HEK293T (cell line): ENCODE measurements at places on chromosomes 13 and 19.
A peak's percentile ranks its signal among the peaks of the same experiment; 100 is the strongest.

- no peak for DNase-seq
Observed at GRCh38 chr19:10189616-10190015, 5.1 kb downstream of the DNMT1 start.

DNA sequence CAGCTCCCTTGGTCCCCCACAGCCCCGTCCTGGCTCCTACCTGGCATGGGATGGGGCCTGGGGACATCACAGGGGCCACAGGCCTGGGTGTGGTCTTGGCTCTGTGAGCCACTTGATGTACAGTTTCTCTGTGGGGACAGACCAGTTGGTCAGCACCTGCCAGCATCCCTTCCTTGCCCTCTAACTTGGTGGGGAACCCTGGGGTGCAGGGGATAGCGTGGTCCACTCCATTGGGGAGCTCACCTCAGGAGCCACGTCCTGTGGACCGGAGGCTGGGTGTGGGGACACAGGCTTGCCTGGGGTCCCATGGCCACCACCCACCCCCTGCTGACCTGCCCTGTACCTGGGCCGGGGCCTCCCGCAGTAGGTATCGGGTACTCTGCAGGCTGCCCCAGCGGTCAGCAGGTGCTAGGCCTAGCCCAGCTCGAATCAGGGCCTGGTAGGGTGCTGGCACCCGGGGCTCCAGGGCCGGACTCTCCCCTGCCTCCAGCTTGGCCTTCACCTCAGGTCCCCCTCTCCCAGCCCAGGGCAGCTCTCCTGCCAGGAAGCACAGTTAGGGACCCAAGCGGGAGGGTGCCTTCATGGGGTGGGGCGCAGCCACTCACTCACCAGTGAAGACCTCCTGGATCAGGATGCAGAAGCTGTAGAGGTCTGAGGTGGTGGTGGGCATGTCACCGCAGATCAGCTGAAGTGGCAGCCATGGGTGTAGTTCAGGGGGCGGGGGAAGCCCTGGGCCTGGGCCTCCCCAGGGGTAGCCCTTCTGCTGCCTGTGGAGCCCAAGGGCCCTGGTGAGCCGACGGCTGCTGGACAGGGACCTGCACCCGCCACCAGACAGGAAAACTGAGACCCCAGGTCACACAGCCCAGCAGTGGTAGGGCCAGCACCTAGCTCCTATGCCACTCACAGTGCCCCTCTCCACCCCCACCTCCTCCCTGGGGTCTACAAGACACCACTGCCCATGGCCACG lies 14.9 kb downstream of the ARHGAP33 start:
- DNase-seq, result no peak

DNA sequence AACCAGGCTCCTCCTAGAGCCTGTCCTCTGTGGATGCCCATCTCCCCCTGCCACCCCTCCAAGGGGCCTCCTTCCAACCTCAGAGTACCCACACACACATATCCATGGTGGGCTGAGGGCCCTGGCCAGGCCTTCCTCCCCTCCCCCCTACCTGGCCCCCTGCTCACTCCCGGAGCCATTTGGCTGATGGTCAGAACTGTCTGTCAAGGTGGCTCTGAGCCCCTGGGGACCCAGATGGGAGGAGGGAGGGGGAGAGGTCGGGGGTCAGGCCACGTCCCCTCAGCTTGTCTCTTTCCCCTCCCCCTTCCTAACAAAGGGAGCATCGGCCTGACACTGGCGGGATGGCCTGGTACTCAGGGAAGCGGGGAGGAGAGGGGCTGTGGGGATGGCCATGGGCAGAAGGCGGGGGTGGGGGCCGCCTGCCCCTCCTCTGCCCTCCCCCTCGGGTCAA lies 18.7 kb upstream of the POU2F2 start:
- DNase-seq, result no peak

DNA sequence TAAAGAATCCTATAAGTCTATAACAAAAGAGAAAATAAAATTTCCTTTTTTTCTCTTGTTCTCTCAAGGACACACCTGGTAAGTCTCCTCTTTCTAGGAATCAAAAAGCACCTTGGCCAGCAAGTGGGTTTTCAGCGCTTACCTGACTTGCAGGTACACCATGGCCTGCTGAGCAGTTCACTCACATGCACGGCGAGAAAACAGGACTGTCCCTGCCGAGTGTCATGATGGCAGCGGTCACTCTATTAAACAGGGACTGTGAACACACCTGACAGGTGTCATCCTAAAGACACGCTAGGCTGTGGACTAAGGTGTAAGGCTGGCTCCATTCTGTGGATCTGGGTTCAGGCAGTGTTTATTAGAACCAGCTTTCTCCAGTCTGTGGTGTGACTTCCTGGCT lies 170.2 kb downstream of the TEX29 start:
- no peak for DNase-seq

DNA sequence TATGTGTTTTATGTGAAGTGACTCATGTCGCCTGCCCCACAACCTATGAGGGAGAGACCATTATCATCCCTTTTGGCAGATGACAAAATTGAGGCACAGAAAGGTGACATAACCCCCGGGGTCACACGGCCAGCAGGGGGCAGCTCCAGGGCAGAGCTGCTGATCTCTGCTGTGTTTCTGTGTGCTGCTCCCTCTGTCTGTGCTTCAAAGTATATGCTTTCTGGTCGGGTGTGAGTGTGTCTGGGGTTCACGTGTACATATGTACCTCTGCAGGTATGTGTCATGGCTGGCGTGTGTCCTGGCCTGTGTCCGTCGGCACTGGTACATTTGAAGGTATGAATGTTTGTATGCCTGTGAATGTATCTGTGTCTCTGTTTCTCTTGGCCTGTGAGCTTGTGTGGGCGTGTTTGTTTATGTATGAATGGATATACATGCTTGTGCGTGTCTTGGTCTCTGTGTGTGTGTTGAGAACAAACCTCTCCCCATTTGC lies 7.1 kb downstream of the LIPE start:
- DNase-seq, result peak; percentile 61

- DNase-seq, result no peak
Observed at GRCh38 chr19:48554385-48555091, 2.6 kb downstream of the SULT2B1 start.

DNA sequence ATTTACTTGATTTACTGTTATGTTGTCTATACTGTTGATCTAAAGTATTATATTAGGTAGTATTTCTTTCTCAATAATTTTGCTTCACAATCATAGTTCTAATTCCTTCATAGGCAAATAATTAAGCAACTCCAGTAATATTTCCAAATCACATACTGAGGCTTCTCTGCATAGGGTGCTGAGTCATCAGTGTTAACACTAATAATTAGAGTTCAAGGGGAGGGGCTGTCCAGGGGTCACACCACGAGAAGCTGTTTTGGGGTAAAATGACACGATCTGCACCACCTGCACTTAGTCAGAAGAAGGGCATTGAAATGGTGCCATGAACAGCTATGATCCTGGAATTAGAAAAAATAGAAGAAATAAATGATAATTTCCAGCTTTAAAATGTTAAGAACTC lies 1230.9 kb upstream of the SLC10A2 start:
- DNase-seq, result no peak

- DNase-seq, result no peak
Observed at GRCh38 chr13:61247149-61247936, 168.3 kb downstream of the PCDH20 start.

GRCh38 chr19:54684527-54684926 lies 21.7 kb downstream of the LILRB4 start:
- peak; percentile 16 for DNase-seq

- DNase-seq, result no peak
Observed at GRCh38 chr13:36051082-36051481, 80.1 kb downstream of the DCLK1 start.

DNA sequence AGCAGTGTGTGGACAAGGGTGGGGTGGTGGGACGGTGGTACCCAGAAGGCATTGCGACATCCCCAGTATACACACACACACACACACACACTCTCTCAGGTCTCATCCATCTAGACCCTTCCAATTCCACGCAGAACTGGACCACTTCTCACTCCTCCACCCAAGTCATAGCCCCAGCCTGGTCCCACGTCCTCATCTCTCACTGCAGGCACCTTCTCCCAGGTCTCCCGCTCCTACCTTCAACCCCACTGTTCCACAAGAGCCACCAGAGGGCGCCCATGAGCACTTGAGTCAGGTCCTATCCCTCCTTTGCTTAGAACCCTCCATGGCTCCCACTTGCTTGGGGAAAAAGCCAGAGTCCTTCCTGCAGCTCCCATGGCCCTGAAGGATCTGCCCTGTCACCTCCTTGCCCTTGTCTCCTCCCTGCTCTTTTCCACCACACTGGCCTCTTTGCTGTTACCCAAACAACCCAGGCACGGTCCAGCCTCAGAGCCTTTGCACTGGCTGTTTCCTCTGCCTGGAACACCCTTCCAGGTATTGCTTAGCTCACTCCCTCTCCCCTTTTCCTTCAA lies 62.6 kb downstream of the IER2 start:
- peak; percentile 75 for DNase-seq

DNA sequence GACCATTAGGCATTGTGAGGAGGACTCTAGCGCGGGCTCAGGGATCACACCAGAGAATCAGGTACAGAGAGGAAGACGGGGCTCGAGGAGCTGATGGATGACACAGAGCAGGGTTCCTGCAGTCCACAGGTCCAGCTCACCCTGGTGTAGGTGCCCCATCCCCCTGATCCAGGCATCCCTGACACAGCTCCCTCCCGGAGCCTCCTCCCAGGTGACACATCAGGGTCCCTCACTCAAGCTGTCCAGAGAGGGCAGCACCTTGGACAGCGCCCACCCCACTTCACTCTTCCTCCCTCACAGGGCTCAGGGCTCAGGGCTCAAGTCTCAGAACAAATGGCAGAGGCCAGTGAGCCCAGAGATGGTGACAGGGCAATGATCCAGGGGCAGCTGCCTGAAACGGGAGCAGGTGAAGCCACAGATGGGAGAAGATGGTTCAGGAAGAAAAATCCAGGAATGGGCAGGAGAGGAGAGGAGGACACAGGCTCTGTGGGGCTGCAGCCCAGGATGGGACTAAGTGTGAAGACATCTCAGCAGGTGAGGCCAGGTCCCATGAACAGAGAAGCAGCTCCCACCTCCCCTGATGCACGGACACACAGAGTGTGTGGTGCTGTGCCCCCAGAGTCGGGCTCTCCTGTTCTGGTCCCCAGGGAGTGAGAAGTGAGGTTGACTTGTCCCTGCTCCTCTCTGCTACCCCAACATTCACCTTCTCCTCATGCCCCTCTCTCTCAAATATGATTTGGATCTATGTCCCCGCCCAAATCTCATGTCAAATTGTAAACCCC lies 2.8 kb upstream of the CEACAM5 start:
- peak; percentile 23 for DNase-seq

- DNase-seq, result no peak
Observed at GRCh38 chr19:33878030-33878544, 81.4 kb downstream of the KCTD15 start.

- no peak for DNase-seq
Observed at GRCh38 chr19:30017172-30017571, 75.1 kb downstream of the URI1 start.

DNA sequence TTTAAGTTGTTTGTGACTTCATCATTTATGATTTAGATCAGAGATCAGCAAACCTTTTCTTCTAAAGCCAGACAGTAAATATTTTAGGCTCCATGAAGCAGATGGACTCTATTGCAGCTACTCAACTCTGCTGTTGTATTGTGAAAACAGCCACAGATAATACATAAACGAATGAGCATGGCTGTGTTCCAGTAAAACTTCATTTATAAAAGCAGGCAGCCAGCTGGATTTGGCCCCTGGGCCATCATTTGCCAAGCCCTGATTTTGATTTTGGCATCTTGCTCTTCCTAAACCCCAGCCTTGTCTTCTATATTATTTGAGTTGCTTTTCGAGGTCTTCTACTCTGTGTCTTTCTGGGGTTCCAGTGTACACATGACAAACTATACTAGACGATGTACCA lies 41.3 kb downstream of the RNASEH2B start:
- DNase-seq, result no peak

GRCh38 chr13:74796157-74796556 lies 662.0 kb upstream of the KLF12 start:
- no peak for DNase-seq

- peak; percentile 77 for DNase-seq
Observed at GRCh38 chr13:32164622-32165268, 133.2 kb downstream of the FRY start.

GRCh38 chr19:8089664-8090601 lies 37.4 kb downstream of the CCL25 start:
- no peak for DNase-seq

DNA sequence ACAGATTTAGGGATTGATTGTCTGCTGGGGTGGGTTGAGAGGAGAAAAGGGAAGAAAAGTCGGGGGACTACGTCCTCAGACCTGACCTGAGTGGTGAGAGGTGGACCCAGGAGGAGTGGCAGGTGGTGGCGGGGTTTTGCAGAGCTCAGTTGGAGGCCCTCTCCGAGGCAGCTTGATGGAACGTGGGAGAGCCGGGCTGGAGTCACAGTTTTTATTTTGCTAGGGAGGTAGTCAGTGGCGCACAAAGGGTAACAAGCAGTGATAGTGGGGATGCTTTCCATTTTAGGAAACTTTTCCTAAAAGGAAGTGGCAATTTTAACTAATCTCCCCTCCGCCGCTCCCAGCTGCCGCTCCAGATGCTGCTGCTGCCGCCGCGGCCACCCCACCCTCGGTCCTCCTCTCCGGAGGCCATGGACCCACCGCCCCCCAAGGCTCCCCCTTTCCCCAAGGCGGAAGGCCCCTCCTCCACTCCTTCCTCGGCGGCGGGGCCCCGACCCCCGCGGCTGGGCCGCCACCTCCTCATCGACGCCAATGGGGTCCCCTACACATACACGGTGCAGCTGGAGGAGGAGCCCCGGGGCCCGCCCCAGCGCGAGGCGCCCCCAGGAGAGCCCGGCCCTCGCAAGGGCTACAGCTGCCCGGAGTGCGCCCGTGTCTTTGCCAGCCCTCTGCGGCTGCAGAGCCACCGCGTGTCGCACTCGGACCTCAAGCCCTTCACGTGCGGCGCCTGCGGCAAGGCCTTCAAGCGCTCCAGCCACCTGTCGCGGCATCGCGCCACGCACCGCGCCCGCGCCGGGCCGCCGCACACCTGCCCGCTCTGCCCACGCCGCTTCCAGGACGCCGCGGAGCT lies 1.1 kb upstream of the ZNF581 start:
- no peak for DNase-seq

DNA sequence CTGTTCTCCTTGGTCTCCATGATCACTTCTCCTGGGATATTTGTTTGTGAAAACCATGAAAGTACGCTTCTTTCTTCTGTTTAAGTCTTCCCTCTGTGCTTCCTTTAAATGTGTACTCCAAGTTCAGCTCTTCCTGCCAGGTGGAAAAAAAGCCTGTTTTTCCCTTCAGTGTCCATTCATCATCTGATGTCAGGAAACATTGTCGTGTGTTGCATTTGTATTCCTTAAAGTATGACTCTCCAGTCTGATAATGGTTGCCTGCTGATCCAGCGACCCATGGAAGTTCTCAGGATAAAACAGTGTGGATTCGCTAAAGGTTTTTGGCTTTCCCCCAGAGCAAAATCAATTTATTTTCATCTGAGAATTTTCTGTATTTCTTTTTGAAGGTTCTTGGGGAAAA lies 22.3 kb downstream of the SACS start:
- DNase-seq, result no peak

- no peak for DNase-seq
Observed at GRCh38 chr13:71316792-71317363, 550.1 kb downstream of the DACH1 start.

DNA sequence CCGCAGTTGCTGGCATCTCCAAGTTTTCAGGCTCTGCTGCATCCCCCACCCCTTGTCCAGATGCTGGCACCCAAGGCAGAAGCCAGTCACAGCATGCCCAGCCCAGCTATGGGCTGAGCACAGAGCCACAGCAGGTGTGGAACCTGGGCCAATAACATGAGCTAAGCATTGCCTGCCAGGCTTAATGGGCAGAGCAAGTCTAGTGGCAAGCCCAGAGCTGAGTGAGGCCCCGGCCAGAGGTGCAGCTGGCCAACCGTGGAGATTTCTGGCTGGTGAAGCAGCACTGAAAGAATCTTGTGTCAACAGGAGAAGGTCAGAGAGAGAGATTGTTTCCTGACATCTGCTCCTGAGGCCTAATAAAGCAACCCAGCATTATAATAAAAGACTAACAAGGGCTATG lies 111.0 kb downstream of the B3GLCT start:
- DNase-seq, result no peak
